ENCODE measurements at places on chromosomes 1 and 21.

DNA sequence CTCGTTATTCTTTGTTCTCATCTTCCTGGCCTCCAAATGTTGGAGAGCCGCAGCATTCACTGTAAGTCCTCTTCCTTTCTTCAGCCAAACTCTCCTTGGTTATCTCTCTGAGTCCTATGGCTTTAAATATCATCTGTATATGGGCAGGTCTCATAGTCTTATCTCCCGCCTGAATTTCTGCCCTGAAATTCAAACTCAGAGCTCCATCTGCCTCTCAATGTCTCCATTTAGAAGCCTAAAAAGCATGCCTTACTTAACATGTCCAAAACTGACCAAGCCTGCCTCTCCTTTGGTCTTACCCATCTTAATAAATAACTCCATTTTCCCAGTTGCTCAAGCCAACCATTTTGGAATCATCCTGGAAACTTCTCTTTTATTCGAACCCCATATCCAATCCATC is 80.7 kb downstream of the DHRS3 start:
- DNase-seq: no peak

DNA sequence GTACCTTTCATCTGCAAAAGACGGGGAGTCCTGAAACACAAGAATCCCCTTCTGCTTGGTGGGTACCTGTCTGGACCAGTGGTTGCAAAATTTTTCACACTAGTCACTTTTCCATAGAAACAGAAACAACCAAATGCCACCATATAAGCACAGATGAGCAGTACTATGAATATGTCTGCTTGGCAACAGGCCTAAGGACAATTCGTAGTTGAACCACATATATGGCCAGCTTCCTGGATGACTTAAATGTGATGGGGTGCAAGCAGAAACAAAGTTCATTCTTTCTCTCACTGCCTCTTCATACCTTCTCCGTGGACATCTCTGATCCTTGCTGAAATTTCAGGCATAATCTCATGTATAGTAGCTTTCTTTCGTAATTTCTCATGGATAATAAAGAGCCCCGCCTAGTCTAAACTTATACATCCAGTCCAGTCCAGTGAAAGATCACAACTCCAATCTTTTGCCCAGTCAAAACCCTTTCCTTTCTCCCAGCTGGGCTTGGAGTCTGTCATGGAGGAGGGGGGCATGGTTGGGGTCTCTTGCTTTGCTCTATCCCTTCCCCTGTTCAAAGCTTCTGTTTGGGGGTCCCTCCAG is 7.0 kb downstream of the FCAMR start:
- no peak for DNase-seq

DNA sequence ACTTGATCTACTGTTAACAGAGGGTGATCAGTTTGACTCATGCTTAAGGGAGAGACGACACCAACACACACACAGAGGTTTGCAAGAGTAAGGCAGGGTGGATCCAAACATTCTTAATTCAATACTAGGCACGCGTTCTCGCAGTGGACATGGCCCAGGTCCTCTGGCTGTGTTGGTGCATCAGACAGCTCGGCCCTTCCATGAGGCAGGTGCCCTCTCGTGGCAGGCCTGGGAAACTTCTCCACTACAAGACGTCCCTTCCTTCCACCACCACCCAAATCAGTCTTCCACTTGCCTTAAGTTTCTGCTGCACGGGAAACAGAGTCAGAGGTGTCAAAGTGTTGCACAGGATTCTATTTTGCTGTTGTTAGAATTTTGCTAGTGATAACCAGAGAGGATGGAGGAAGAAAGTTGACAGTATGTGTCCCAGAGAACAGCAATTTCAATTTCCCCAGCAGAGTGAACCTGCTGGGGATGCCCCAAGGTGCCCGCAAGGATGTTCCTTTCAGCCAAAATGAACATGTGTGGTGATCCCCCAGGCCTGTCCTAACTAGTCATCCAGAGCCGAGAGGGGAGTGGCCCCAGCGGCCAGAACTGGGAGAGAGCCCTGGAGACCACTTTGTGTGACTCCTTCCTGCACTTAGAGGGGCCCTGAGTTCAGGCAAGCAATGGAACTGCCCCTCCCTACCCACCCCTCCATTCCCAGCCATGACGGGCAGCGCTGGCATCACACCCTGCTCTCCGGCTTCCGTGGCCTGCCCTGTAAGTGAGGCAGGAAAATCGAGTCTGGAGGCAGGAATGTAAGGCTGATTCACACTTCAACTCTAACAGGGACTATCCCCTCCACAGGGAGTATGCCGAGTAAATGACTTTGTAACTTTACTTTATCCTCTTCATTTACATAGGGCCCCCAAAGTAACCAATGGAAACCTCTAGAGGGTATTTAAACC is 34.8 kb downstream of the MX1 start:
- peak; percentile 64 for DNase-seq

DNA sequence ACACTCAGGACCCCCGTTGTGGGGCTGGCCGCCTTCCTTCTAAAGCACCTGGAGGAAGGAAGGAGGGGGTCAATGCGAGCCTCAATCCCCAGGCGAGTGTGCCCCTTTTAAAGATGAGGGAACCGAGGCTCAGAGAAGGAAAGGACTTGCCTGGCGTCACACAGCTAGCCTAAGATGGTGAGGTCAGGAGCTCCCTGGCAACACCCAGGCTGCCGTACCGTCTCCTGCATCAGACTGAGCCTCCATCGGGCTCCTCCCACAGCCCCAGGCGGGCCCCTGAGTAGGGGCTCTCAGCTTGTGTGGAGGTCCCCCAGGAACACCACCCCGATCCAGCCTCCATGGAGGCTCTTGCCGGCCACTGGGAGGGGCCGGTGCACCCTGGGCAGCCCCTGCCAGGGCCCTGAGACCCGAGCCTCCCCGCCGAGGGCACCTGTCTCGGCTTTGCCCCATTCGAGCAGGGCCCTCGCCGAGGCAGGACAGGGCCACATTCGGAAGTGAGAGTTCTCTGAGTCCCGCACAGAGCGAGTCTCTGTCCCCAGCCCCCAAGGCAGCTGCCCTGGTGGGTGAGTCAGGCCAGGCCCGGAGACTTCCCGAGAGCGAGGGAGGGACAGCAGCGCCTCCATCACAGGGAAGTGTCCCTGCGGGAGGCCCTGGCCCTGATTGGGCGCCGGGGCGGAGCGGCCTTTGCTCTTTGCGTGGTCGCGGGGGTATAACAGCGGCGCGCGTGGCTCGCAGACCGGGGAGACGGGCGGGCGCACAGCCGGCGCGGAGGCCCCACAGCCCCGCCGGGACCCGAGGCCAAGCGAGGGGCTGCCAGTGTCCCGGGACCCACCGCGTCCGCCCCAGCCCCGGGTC is at the start of gene AIRE:
Gene AIRE, plus strand, starts transcription at position 739 of the 855 bp plus-strand sequence. CDS start 131 bp downstream, outside the sequence.
- no peak for DNase-seq

GRCh38 chr1:204980840-204981405 is 62.1 kb upstream of the CNTN2 start:
- DNase-seq: no peak

- DNase-seq: no peak
Observed at GRCh38 chr1:160144921-160145320, 6.5 kb upstream of the ATP1A4 start.

GRCh38 chr1:15296585-15297321 is 49.7 kb downstream of the FHAD1 start:
- no peak for DNase-seq

GRCh38 chr1:85798419-85798818 is 90.2 kb upstream of the ZNHIT6 start:
- no peak for DNase-seq

GRCh38 chr1:18243503-18244175 is 136.0 kb downstream of the IGSF21 start:
- no peak for DNase-seq

DNA sequence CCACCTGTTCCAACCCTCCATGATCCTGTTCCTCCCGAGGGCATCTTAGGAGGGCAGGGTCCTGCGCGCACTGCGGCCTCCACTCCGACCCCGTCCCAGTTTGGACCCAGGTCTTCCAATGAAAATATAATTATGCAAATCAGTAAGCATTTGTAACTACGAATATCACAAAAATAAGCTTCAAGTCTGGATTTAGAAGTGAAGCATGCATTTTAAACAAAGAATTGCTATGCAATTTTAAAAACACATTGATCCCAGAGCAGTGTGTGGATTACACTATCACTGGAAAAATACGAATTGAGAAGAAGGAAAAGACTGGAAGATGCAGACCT is 673 bp downstream of the PRMT2 start:
- DNase-seq: no peak

DNA sequence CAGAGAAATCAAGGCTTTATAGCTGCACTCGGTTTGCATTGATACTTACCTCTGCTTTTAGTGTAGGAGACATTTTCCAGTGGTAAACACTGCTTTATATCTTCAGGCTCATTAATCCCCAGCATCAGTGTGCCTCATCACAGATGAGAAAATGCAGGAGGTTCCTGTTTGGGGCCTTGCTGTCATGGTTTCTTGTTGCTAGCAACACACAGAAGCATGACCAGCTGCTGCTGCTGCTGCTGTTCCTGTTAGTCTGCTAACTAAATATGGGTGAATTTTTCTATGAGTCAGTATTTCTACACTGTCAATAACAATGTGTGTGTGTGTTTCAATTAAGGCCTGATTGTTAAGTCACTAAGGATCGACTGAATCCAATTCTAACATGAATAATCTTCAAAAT is 85.8 kb upstream of the RGS1 start:
- no peak for DNase-seq

GRCh38 chr1:115596080-115596780 is 45.5 kb upstream of the VANGL1 start:
- no peak for DNase-seq
